Urinary bladder (tissue), 4 donors: ENCODE measurements at places on chromosomes 2 and 18. TPM values are rescaled to one million over a fixed set of nuclear protein-coding genes. Genes with fewer than 3 reads are reported as not detected.

Gene STPG4
- 0.41 TPM for polyA plus RNA-seq

Gene PUS10
- polyA plus RNA-seq = 3.1 TPM

Gene SPHKAP
- 0.11 TPM for polyA plus RNA-seq

Gene CHRND
- not detected for polyA plus RNA-seq

Gene RAMP1
- polyA plus RNA-seq = 185 TPM

DNA sequence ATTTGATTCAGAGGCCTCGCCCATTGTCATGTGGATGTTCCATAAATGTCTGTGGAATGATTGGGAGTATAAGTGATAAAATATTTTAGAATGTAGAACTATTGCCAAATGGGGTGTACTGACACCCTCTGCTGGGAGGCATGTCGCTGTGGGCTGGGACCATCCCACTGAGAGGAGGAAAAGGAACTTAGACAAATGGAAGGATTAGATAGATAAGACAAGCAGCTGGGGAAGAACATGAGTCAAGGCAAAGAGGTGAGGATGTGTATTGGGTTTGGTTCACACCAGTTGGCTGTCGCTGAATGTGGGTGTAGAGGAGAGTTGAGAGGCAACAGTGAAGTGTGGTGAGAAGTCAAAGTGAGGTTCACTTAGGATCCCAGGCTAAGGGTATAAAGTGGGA is 4.0 kb downstream of the C2orf74 start:
- no peak for DNase-seq

GRCh38 chr2:144679942-144680341 is 160.0 kb upstream of the ZEB2 start:
- DNase-seq = no peak

GRCh38 chr18:78587626-78588600 is 391.7 kb upstream of the SALL3 start:
- no peak for DNase-seq

- no peak for DNase-seq
Measured at GRCh38 chr2:149885468-149885867, 297.9 kb upstream of the MMADHC start.

DNA sequence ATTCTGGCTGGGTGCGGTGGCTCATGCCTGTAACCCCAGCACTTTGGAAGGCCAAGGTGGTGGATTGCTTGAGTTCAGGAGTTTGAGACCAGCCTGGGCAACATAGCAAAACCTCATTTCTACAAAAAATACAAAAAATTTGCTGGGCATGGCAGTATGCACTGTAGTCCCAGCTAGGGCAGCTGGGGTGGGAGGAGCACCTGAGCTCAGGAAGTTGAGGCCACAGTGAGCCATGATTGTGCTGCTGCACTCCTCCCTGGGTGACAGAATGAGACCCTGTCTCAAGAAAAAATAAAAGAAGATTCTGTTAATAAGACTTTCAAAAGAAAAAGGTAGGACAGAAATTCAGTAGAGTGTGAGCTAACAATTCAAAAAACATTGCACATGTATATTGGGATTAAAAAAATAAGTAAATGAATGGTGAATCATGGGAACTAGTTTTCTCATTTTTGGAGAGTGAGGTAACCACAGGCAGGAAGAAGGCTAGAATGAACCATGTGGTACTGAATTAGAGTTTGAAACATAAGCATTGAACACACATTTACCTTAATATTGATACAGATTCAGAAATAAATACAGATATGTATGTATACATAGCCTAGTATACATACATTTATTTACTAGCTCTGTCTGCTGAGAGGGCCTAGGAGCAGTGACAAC is 53.5 kb downstream of the NCOA1 start:
- no peak for DNase-seq

DNA sequence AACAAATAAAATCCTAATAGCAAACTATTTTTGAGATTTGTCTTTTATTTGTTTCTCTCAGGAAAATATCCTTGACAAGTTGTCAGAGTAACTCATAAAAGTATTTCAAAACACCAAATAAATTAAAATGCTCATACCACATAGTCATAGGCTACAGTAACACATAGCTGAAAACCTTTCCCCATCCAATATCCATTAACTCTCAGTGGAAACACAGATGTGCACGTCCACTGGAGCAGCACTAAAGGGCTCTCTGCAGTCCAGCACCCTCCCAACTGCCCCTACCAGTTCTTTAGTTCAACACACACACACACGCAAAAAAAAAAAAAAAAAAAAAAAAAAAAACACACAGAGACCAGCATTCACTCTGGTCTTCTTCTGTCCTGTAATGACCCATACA is 879 bp upstream of the XDH start:
- DNase-seq = no peak

- DNase-seq = no peak
Measured at GRCh38 chr18:48306838-48307237, 102.3 kb downstream of the ZBTB7C start.

GRCh38 chr2:46120792-46121555 is 176.2 kb upstream of the EPAS1 start:
- DNase-seq = no peak

GRCh38 chr18:46346213-46346612 is 242.0 kb downstream of the HAUS1 start:
- DNase-seq = no peak

- DNase-seq = no peak
Measured at GRCh38 chr2:96626553-96626942, 11.6 kb downstream of the KANSL3 start.

GRCh38 chr2:213679894-213680293 is 395.6 kb downstream of the SPAG16 start:
- DNase-seq = no peak

GRCh38 chr2:9781252-9781651 is 62.0 kb upstream of the TAF1B start:
- no peak for DNase-seq

- DNase-seq = no peak
Measured at GRCh38 chr2:239938651-239939486, 86.3 kb downstream of the NDUFA10 start.

DNA sequence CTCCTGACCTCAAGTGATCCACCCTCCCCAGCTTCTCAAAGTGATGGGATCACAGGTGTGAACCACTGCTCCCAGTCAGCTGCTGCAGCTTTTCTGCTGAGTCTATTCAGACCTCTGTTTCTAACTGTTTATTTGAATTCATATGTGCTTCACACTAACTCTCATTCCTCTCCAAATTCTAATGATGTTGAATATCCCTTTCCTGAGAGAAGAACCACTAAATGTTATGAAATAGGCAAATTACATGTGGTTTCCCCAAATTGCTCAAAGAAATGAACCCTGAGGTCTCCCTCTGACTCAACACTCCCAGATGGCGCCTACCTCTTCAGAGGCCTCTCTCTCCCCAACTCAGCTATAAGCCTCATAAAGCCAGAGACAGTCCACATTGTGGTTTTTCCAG is 98.6 kb downstream of the IRS1 start:
- no peak for DNase-seq

DNA sequence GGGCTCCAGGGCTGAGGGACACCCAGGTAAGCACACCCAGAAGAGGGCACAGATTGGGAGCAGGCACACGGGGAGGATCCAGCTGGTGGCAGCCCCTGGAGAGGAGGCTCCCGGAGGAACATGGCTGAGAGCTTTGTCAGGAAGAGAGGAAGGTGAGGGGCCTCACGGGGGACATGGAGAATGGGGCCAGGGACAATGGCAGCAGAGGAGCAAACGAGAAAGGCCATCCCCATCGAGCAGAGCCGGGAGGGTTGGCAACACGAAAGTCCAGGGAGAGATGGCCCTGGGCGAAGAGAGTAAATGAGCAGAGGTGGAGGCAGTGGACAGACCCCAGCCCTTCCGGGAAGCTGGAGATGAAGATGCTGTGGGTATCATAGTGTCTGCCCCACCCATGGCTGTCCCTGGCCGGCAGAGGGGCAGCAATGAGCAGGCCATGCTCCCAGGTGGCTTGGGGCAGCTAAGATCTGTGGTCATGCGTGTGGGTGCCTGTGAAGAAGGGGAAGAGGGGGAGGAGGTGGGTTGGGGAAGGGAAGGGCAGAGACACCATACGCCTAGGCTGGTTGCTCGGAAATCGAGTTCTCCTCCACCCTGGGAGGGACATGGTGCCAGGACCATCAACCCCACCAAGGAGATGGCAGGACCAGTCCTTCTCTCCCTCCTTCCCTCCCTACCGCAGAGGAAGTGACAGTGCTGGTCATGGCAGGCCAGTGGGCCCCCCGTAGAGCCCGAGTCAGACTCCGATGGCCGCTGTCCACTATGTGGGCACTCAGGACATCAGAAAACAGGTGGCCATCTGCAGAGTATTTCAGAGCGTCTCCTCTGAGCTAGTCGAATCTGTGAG is 191.7 kb downstream of the NDUFA10 start:
- no peak for DNase-seq

GRCh38 chr2:37622450-37623100 is 48.9 kb downstream of the CDC42EP3 start:
- DNase-seq = no peak
